ENCODE measurements at places on chromosomes 13 and 19. TPM values are rescaled to one million over a fixed set of nuclear protein-coding genes. Genes with fewer than 3 reads are reported as not detected.

DNA sequence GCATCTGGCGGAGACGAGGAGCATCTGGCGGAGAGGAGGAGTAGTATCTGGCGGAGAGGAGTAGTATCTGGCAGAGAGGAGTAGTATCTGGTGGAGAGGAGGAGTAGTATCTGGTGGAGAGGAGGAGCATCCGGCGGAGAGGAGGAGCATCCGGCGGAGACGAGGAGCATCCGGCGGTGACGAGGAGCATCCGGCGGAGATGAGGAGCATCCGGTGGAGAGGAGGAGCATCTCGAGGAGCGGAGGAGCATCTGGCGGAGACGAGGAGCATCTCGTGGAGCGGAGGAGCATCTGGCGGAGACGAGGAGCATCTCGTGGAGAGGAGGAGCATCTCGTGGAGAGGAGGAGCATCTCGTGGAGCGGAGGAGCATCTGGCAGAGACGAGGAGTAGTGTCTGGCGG is 18.6 kb downstream of the C13orf46 start:
- no peaks in the 10 kb centered on the region for H3K27me3 ChIP-seq
- no peaks in the 10 kb centered on the region for H3K4me1 ChIP-seq
- H3K27ac ChIP-seq, result no peak overlapping the region
- H3K36me3 ChIP-seq, result no peaks in the 10 kb centered on the region
- no peak overlapping the region for H3K4me3 ChIP-seq

Gene FBXL12
- total RNA-seq, result 23.4 TPM

DNA sequence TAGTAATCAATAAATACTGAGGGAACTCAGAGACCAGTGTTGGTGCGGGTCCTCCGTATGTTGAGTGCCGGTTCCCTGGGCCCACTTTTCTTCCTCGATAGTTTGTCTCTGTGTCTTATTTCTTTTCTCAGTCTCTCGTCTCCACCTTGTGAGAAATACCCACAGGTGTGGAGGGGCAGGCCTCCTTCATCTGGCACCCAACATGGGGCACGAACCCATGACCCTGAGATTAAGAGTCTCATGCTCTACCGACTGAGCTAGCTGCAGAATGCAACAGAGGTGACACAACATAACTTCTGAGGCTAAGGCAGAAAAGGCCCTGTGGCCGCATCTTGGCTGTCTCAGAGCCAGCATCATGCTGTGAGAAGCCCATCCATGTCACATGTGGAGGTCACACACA is 5.3 kb upstream of the ZNF613 start:
- no peak overlapping the region for H3K4me3 ChIP-seq
- H3K4me1 ChIP-seq, result peaks cover 6% of the 10 kb centered on the region
- H3K36me3 ChIP-seq, result peaks cover 19% of the 10 kb centered on the region
- DNase-seq, result no peak
- H3K27me3 ChIP-seq, result no peaks in the 10 kb centered on the region

Gene GIPR
- 9.5 TPM for total RNA-seq

DNA sequence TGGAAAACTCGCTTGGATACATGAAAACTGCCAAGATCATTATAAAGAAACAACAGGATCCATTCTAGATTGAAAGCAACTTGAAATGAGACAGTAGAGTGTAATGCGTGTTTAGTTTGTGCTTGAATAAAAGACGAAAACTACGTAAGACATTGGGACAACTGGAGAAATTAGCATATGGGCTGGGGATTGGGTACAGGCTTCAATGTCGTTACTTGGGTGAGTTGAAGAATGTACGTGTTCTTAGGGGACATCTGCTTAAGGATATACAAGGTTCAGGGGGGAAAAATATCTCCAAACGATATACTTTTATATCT is 471 bp upstream of the ERVK3-1 start:
- peaks cover 37% of the 10 kb centered on the region for H3K4me1 ChIP-seq
- peaks cover 85% of the 10 kb centered on the region for H3K36me3 ChIP-seq
- peak overlapping the region; percentile 98 for H3K4me3 ChIP-seq
- peak overlapping the region; percentile 97 for H3K27ac ChIP-seq

DNA sequence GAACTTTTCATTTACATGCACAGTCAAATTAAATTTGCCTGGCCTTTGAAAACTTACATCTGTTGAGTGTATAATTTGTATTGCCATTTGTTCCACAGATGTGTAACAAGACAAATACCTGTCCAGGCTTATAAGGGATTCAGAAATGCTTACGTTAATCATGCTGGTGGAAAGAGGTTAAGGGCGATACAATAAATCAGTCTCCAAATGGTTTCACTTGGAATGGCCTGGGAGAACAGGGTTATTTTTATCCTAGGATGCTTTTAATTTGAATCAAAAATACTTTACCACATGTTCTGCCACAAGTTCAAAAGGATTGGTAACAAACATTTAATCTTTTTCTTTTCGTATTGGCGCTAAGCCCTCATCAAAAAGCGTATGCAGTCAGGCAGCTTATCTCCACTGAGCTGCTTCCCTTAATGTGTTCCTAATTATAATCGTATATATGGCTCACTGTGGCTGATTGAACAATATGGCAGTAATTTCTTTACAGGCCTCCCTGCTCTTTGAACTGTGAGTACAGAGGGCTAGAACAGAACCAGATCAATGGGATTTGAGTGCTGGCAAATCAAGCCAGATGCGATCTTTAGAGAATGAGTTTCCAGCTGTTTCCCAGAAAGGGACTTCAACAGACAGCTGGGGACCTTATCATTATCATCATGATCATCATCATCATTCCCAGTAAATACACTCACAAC is 425.7 kb downstream of the SPRY2 start:
- no peaks in the 10 kb centered on the region for H3K27me3 ChIP-seq
- H3K4me1 ChIP-seq, result no peaks in the 10 kb centered on the region
- no peak overlapping the region for H3K27ac ChIP-seq
- H3K36me3 ChIP-seq, result no peaks in the 10 kb centered on the region

- peaks cover 15% of the 10 kb centered on the region for H3K4me1 ChIP-seq
- no peaks in the 10 kb centered on the region for H3K27me3 ChIP-seq
- H3K36me3 ChIP-seq, result no peaks in the 10 kb centered on the region
- no peak overlapping the region for H3K27ac ChIP-seq
- H3K4me3 ChIP-seq, result no peak overlapping the region
Measured at GRCh38 chr13:39876258-39876657, 220.8 kb downstream of the COG6 start.

DNA sequence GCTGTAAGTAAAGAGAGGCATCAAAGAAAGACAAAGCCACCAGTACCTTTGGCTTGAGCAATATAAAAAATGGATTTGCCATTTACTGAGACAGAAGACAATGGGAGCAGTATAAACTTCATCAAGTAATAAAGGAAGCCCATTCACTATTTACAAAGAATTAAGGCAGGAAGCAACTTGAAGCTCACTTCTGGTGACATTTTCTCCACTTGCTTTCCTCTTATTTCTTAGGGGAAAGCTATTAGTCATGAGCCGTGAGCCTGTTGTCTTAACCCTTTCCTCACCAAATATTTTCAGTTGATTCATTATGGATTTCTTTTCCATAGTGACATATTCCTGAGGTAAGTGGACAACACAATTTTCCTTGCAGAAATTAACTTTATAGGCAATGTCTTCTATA is 156.8 kb downstream of the DNAJC3 start:
- H3K27ac ChIP-seq, result no peak overlapping the region
- no peak for DNase-seq
- peaks cover 7% of the 10 kb centered on the region for H3K27me3 ChIP-seq
- no peak overlapping the region for H3K4me3 ChIP-seq
- no peaks in the 10 kb centered on the region for H3K4me1 ChIP-seq

- H3K27ac ChIP-seq, result no peak overlapping the region
- DNase-seq, result peak; percentile 68
- H3K27me3 ChIP-seq, result peaks cover 29% of the 10 kb centered on the region
- H3K4me3 ChIP-seq, result peak overlapping the region; percentile 70
Measured at GRCh38 chr19:13060964-13061927, 41.4 kb downstream of the LYL1 start.

GRCh38 chr13:27621116-27621365 is 651 bp upstream of the POLR1D start:
- no peak for DNase-seq
- H3K27ac ChIP-seq, result peak overlapping the region; percentile 88
- no peaks in the 10 kb centered on the region for H3K27me3 ChIP-seq
- H3K4me1 ChIP-seq, result peaks cover 50% of the 10 kb centered on the region
- peaks cover 37% of the 10 kb centered on the region for H3K36me3 ChIP-seq

Gene FUT1
- total RNA-seq, result 0.27 TPM

- no peaks in the 10 kb centered on the region for H3K36me3 ChIP-seq
- peak; percentile 49 for DNase-seq
- peak overlapping the region; percentile 82 for H3K4me3 ChIP-seq
- H3K27me3 ChIP-seq, result peaks cover 69% of the 10 kb centered on the region
- H3K4me1 ChIP-seq, result peaks cover 21% of the 10 kb centered on the region
- H3K27ac ChIP-seq, result no peak overlapping the region
Measured at GRCh38 chr19:49150106-49150943, 4.9 kb downstream of the HRC start.

Gene FPR2
- not detected for total RNA-seq

DNA sequence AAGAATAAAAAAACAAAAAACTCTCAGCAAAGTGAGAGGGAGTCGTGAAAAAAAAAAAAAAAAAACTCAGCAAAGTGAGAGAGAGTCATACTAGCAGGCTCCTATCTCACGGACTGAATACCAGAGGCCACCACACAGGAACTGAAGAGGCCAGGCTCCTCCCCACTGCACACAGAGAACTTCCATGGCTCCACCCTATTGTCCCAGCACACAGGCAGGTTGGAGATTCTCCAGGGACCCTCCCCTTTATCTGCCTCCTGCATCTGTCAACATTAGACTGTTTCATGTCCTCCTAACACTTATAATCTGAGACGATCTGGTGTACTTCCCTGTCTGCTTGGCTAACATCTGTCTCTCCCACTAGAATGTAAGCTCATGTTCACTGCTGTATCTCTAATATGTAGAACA is 37.0 kb upstream of the FARP1 start:
- DNase-seq, result no peak
- no peaks in the 10 kb centered on the region for H3K4me1 ChIP-seq
- no peaks in the 10 kb centered on the region for H3K36me3 ChIP-seq
- no peak overlapping the region for H3K27ac ChIP-seq

DNA sequence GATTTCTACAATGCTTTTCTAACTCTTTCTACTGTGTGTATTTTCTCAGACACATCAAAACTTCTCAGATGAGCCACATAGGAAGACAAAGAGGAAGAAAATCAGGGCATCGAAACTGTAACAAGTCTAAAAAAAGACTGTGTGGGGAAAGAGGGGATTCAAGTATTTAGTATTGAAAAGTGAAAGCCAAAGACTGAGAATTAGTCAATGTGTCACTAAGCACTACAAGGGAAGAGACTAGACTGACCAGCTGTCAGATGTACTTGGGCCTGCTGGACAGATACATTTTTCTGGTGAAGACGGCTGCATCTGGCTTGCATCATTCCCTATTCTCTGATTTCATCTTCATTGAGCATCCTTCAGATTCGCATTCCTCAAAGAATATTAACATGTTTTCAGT is 25.4 kb downstream of the COMMD6 start:
- H3K27me3 ChIP-seq, result peaks cover 14% of the 10 kb centered on the region
- DNase-seq, result no peak
- no peak overlapping the region for H3K4me3 ChIP-seq
- H3K4me1 ChIP-seq, result peaks cover 5% of the 10 kb centered on the region

DNA sequence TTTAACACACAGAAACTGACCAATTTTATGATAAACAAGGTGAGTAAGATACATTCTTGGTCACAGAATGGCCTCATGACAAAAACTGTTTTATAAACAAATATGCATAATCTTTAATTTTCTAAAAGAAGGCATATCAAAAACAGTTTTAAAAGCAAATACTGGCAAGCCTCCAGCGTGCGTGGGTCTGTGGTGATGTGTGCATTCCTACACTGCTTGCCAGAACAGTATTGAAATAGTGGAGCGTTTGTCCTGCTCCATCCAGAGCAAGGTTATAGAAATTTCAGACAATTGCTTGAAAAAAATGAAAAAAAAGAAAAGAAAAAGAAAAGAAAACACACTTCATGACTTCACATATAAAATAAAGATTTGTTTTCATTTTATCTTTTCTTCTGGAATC is 140.9 kb downstream of the MZT1 start:
- no peak for DNase-seq
- no peaks in the 10 kb centered on the region for H3K4me1 ChIP-seq
- H3K36me3 ChIP-seq, result no peaks in the 10 kb centered on the region
- H3K27ac ChIP-seq, result no peak overlapping the region
- no peak overlapping the region for H3K4me3 ChIP-seq

GRCh38 chr13:64765636-64766035 is 2464.5 kb downstream of the PCDH9 start:
- H3K36me3 ChIP-seq, result no peaks in the 10 kb centered on the region
- no peaks in the 10 kb centered on the region for H3K4me1 ChIP-seq
- no peak overlapping the region for H3K4me3 ChIP-seq
- no peak for DNase-seq
- no peaks in the 10 kb centered on the region for H3K27me3 ChIP-seq

Gene TNFSF9
- 7.4 TPM for total RNA-seq

- H3K27me3 ChIP-seq, result no peaks in the 10 kb centered on the region
- DNase-seq, result no peak
- no peaks in the 10 kb centered on the region for H3K36me3 ChIP-seq
- H3K27ac ChIP-seq, result no peak overlapping the region
- no peak overlapping the region for H3K4me3 ChIP-seq
Measured at GRCh38 chr13:38166116-38166515, 183.5 kb upstream of the UFM1 start.

GRCh38 chr19:50513746-50514345 is at the start of gene ASPDH:
Gene ASPDH (minus strand): TSS chr19:50513913. CDS start chr19:50513823, 90 bp downstream.
- H3K36me3 ChIP-seq, result peaks cover 7% of the 10 kb centered on the region
- peaks cover 6% of the 10 kb centered on the region for H3K4me1 ChIP-seq
- H3K4me3 ChIP-seq, result no peak within 1 kb of the TSS
- H3K27me3 ChIP-seq, result no peaks in the 10 kb centered on the region

DNA sequence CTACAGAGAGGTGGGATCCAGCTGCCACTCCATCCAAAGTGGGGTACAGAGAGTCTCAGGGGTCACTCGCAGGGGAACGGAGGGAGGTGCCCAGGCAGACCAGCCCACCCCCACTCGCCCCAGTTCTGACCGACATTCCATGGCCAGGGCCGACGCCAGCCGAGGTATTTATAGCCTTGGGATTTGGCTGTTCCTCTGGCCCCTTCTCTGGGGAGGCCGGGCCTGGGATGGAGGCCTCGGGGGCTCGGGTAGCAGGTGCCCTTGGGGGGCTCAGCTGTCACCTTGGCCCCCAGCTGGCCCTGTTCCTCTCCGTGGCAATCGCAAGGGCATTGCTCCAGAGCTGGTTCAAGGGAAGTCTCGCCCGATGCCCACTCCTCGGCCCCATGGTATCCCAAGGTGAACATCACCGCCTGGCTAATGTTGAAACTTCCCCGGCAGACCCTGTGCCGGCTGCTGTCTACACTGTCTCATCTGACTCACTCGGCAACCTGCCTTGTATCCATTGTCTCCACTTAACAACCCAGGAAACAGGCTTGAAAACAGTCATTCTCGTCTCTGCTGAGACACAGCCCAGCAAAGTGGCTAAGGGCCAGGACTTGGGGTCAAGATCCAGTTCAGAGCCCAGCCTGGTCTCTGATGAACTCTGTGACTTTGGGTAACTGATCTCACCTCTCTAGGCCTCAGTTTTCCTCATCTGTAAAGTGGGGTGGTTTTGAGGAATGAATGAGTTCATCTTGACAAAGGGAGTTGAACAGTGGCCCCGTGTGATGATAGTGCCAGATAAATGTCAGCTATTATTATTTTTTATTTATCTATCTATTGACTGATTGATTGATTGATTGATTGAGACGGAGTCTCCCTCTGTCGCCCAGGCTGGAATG is 9.7 kb downstream of the PRKACA start:
- no peak for DNase-seq
- no peak overlapping the region for H3K27ac ChIP-seq
- H3K27me3 ChIP-seq, result no peaks in the 10 kb centered on the region
- H3K4me3 ChIP-seq, result no peak overlapping the region

- no peak overlapping the region for H3K27ac ChIP-seq
- no peak for DNase-seq
- H3K4me1 ChIP-seq, result no peaks in the 10 kb centered on the region
- H3K27me3 ChIP-seq, result peaks cover 1% of the 10 kb centered on the region
- H3K4me3 ChIP-seq, result no peak overlapping the region
Measured at GRCh38 chr13:36709136-36709890, 35.5 kb downstream of the SERTM1 start.

Gene LILRB4
- 0.46 TPM for total RNA-seq

All from activated T-helper 2 cell treated with anti-CD3 and anti-CD28 coated beads, Interferon-gamma antibody, Interleukin-2, Interleukin-4, amounts not matched to agents 10 μg/mL and 5 μg/mL and 100 μg/mL, durations not matched to agents 14 hours and 24 hours and 36 hours (primary cell).